Coronary artery (tissue), 2 donors: ENCODE measurements at places on chromosomes 6 and 20.
A peak's percentile ranks its signal among the peaks of the same experiment; 100 is the strongest.

DNA sequence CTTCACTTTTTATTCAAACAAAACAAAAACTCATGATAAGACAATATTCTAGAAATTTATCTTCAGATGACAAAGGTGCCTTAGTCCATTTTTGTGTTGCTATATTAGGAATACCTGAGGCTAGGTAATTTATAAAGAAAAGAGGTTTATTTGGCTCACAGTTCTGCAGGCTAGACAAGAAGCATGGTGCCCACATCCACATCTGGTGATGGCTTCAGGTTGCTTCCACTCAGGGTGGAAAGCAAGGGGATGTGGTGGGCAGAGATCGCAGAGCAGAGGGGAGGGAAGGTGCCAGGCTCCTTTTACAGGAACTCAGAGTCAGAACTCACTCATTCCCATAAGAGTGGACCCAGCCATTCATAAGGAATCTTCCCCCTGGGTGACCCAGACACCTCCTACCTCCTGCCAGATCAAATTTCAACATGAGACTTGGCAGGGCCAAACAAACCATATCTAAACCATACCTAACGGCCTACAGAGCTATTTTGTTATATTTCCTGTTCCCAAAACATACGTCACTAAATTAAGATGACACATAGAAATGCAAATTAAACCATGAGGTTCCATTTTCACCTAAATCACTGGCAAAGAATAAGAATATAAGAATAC is 26.4 kb downstream of the ABHD12 start:
- no peak for DNase-seq

DNA sequence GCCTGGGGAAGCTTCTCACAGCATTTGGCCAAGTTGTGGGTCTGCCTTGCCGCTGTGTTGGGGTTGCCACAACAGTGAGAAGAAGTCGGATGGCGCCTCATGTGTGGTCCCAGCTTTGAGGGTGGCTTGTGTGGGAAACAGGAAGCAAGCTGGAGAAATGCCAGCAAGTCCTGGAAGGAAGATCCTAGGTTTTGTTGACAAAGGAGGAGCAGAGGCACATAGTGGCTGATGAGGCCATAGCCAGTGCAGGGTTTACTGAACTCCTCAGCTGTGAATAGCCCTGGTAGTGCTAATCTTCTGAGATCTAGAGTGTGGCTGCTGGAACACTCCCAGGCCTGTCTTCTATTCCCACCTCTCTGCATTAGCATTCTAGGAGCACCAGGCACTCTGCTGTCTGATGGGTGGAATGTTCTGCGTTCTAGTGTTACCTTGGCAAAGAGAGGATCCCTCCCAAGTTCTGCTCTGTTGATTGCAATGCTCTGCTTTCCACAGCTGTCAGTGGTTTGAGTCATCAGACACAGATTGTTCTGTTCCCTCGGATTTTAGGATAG is 25.2 kb downstream of the SNPH start:
- no peak for DNase-seq

DNA sequence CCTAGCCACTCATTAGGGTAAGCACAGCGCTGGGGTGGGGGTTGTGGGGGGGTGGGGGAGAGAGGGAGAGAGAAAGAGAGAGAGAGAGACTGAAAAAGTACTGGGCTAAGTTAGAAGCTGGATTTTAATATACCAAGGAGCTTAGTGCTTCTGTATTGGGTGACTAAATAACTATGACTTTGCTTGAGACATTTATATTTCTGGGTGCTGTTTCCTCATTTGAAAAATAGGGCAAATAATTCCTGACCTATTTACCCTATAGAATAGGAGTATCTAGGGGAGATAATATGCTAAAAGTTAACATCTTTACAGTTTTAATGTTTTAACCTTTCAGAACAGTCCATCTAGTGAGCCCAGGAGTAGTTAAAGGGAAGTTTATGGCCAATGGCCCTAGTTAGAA is 7.7 kb downstream of the NKAIN2 start:
- no peak for DNase-seq

DNA sequence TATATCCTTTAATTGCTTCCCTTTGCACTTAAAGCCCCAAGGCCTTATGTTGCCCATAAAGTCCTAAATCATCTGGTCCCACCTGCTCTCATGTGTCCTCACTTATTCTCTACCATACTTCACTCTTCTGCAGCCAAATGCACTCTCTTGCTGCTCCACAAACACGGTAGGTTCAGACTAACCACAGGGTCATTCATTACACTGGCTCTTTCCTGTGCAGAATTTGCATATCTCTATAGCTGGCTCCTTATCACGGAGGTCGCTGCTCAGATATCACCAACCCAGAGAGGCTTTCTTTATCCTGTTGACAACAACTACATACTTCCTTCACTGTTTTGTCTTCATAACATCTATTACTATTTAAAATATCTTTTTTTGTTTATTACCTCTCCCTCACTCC is 86.8 kb downstream of the MOXD1 start:
- no peak for DNase-seq

DNA sequence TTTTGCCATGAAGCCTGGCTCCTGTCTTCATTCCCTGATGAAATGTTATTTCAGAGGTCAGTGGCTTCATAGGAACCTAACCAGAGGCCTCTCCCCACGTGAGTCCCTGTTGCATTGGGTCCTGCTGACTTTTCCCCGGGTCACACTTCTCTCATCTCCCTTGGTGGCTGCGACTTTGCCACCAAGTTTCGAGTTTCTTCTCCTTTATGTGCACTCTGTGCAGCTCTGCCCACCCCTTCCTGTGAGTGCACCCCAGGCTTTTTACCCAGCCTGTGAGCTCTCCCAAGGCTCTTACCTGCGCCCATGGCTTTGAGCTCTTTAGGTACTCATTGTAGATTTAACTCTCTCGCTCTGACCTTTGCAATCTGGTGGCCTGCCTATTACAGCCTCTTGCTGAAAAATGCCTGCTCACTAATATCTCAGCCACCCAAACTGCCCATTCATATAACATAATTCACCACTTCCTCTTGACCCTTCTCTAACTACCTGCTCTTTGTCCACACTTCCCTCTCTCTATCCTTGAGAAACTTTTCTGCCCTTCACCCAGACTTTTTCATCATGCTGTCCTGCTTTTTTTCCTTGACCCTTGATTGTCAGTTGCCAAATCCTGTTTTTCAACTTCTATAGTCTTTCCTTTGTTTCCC is 105.9 kb downstream of the SASH1 start:
- peak; percentile 47 for DNase-seq
